Osteoblast (primary cell): ENCODE measurements at places on chromosomes 6 and 20. TPM values are rescaled to one million over a fixed set of nuclear protein-coding genes. Genes with fewer than 3 reads are reported as not detected.
A peak's percentile ranks its signal among the peaks of the same experiment; 100 is the strongest.

GRCh38 chr20:39518654-39519053 lies 556.5 kb downstream of the DHX35 start:
- no peak overlapping the region for H3K4me3 ChIP-seq
- H3K27ac ChIP-seq, result no peak overlapping the region
- no peaks in the 10 kb centered on the region for H3K27me3 ChIP-seq
- H3K4me1 ChIP-seq, result no peaks in the 10 kb centered on the region
- DNase-seq, result no peak
- H3K36me3 ChIP-seq, result no peaks in the 10 kb centered on the region

GRCh38 chr6:43762966-43763695 lies 6.9 kb upstream of the VEGFA start:
- peaks cover 6% of the 10 kb centered on the region for H3K27me3 ChIP-seq
- no peaks in the 10 kb centered on the region for H3K36me3 ChIP-seq
- peak; percentile 76 for DNase-seq
- no peak overlapping the region for H3K4me3 ChIP-seq
- H3K27ac ChIP-seq, result no peak overlapping the region

DNA sequence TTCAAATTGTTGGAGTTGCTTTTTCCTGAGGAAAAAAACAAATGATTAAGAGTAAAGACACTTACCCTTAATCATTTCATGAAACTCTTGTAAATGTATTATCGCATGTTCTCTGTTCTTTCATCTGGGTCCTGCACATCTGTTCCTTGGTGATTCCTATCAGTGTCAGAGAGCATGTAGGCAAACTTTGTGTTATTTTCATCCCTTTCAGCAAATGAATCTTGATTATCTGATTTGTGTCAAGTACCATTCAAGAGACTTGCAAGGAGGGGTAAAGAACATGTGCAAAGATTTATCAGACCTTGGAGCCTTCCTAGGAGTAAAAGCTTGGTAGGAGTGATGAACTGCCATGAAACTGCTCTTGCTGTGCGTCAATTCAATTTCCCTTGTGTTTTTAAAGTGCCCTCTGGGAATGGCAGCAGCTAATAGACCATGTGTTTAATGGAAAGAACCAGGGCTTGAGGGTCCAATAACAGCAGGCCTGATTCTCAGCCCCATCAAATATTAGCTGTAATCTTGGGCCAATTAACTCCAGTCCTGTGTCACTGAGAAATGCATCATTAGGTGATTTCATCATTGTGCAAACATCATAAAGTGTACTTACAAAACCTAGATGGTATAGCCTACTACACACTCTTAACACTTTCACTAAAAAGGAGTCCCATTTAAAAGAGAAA lies 118.9 kb upstream of the CEP85L start:
- H3K36me3 ChIP-seq, result no peaks in the 10 kb centered on the region
- H3K27me3 ChIP-seq, result no peaks in the 10 kb centered on the region
- no peak overlapping the region for H3K27ac ChIP-seq
- no peak for DNase-seq
- no peak overlapping the region for H3K4me3 ChIP-seq

GRCh38 chr20:38252292-38253288 lies 7.9 kb downstream of the KIAA1755 start:
- no peak overlapping the region for H3K4me3 ChIP-seq
- H3K27ac ChIP-seq, result no peak overlapping the region
- DNase-seq, result no peak
- peaks cover 30% of the 10 kb centered on the region for H3K4me1 ChIP-seq

- peaks cover 29% of the 10 kb centered on the region for H3K36me3 ChIP-seq
- peaks cover 13% of the 10 kb centered on the region for H3K4me1 ChIP-seq
- no peak overlapping the region for H3K27ac ChIP-seq
- no peaks in the 10 kb centered on the region for H3K27me3 ChIP-seq
- DNase-seq, result no peak
These were observed 40.7 kb upstream of the MROH8 start for GRCh38 chr20:37219751-37220668.

DNA sequence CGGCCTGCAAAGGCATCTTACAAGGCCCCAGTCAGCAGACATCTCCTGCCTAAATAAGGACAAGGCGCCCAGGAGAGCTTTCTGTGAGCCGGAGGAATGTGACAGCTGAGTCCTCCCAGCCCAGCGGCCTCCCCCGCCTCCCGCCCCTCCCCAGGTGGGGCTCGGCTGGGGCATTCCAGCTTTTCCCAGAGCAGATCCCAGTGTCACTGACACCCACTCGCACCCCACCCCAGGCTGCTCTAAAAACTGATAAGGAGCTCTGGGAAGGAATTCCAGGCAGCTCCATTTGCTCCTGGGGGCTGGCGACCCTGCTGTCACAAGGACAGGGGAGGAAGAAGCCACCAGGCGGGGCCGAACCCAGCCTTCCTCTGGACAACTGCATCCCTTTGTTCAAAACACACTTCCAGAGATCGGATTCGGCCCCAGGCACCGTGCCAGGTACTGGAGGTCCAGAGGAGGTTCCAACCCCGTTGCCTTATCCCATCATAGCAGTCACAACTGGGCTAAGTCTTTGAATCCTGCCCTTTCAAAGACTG lies 49.7 kb downstream of the JPH2 start:
- H3K27me3 ChIP-seq, result peaks cover 35% of the 10 kb centered on the region
- DNase-seq, result no peak
- H3K4me3 ChIP-seq, result no peak overlapping the region
- H3K4me1 ChIP-seq, result no peaks in the 10 kb centered on the region

DNA sequence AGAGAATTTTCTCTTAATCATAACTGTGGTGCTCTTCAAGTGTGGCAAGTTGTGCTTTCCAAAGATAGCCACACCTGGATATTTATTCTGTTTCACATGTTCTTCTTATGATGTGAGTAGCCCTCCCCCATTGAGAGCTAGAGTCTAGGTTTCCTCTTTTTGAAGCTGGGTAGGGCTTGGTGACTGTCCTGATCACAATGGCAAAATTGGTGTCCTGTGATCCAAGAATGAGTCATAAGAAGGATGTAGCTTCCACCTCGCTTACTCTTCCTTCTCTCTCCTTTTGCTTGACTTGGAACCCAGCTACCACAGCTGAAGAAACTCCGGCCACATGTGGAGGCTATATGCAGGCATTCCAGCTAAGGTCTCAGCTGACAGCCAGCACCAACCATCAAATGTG lies 7.4 kb upstream of the IGF2R start:
- no peak overlapping the region for H3K27ac ChIP-seq
- H3K27me3 ChIP-seq, result peaks cover 4% of the 10 kb centered on the region
- peaks cover 6% of the 10 kb centered on the region for H3K4me1 ChIP-seq
- DNase-seq, result no peak
- no peak overlapping the region for H3K4me3 ChIP-seq
- H3K36me3 ChIP-seq, result no peaks in the 10 kb centered on the region

GRCh38 chr6:134984821-134985220 lies 34.9 kb upstream of the ALDH8A1 start:
- H3K4me1 ChIP-seq, result no peaks in the 10 kb centered on the region
- no peak for DNase-seq
- peaks cover 29% of the 10 kb centered on the region for H3K36me3 ChIP-seq
- no peak overlapping the region for H3K4me3 ChIP-seq

GRCh38 chr20:967796-968742 lies 34.0 kb downstream of the RSPO4 start:
- no peak overlapping the region for H3K27ac ChIP-seq
- H3K27me3 ChIP-seq, result peaks cover 9% of the 10 kb centered on the region
- no peak for DNase-seq
- H3K4me1 ChIP-seq, result no peaks in the 10 kb centered on the region
- no peaks in the 10 kb centered on the region for H3K36me3 ChIP-seq
- no peak overlapping the region for H3K4me3 ChIP-seq

DNA sequence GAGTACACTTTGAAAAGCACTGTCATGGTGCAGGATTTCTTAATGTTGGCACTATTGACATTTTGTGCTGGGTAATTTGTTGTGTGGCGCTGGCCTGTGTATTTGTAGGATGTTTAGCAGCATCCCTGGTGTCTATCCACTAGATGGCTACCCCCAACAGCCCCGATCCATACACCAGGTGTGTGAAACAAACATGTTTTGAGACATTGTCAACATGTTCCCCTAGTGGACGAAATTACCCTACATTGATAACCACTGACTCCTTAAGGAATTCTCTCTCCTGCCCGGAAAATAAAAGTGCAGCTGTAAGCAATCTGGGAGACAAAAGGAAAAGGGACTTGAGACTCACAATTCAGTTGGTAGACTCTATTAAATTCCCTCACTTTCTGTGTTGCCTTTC lies 52.6 kb upstream of the TMEM200A start:
- no peak overlapping the region for H3K27ac ChIP-seq
- H3K4me3 ChIP-seq, result no peak overlapping the region
- no peak for DNase-seq
- H3K4me1 ChIP-seq, result no peaks in the 10 kb centered on the region
- no peaks in the 10 kb centered on the region for H3K36me3 ChIP-seq

- H3K4me3 ChIP-seq, result no peak overlapping the region
- no peaks in the 10 kb centered on the region for H3K27me3 ChIP-seq
- no peak overlapping the region for H3K27ac ChIP-seq
- DNase-seq, result peak; percentile 30
These were observed 250.9 kb downstream of the LRFN2 start for GRCh38 chr6:40336296-40336695.

- H3K36me3 ChIP-seq, result no peaks in the 10 kb centered on the region
- H3K27ac ChIP-seq, result no peak overlapping the region
- H3K4me1 ChIP-seq, result no peaks in the 10 kb centered on the region
- H3K27me3 ChIP-seq, result no peaks in the 10 kb centered on the region
These were observed 111.6 kb upstream of the EDN1 start for GRCh38 chr6:12178521-12178920.

- H3K4me3 ChIP-seq, result peak overlapping the region; percentile 53
- peaks cover 13% of the 10 kb centered on the region for H3K4me1 ChIP-seq
- no peaks in the 10 kb centered on the region for H3K36me3 ChIP-seq
These were observed 42.9 kb downstream of the BCAS4 start for GRCh38 chr20:50837532-50838321.

- H3K4me3 ChIP-seq, result no peak overlapping the region
- peaks cover 5% of the 10 kb centered on the region for H3K4me1 ChIP-seq
- no peak overlapping the region for H3K27ac ChIP-seq
- no peak for DNase-seq
- H3K36me3 ChIP-seq, result no peaks in the 10 kb centered on the region
- H3K27me3 ChIP-seq, result no peaks in the 10 kb centered on the region
These were observed 38.5 kb downstream of the SUN5 start for GRCh38 chr20:32965581-32966373.

DNA sequence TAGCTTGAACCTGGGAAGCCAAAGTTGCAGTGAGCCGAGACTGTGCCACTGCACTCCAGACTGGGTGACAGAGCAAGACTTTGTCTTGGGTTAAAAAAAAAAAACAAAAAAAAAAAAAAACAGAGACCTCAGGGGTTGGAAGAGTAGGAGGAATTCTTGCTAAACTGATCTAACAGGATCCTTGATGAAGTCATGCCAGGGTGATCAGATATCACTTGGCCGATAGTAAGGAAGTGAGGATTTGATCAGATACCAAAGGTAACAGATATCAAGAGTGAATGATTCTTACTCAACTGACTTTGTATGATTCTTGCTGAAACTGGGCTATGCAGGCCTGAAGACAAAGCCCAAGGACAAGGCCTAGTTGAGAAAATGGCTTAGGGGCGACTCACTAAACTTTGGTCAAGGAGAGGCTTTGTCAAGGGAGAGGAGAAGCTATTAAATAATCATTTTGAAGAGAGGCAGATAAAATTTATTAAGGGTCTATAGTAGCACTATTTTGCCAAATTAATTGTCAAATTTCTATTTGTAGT lies 624.7 kb downstream of the UTRN start:
- H3K4me3 ChIP-seq, result no peak overlapping the region
- no peak overlapping the region for H3K27ac ChIP-seq
- H3K4me1 ChIP-seq, result peaks cover 9% of the 10 kb centered on the region
- DNase-seq, result no peak

DNA sequence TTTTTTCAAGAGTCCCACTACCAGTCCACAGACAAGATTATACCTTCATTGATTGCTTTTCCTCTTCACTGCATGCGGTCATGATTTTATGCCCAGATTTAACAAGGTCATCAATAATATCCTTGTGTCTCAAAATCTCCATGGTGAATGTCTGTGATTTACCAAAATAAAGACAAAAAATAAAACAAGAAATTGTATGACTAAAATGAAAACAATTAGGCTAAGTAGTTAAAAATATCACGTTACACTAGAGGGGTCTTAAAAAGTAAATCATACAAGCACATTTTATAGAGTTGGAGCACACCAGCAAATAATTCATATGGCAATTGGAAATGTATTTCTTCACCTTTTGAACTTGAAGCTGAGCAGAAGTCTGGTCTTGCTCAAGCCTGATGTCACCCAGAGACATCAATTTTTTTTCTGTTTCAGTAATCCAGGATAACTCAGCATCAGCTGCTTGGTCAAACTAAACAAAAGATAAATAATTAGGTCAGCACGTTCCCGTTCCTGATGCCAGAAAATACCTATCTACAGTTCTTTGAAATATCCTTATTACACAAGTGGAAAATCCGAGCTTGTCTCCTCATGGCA lies 125.4 kb downstream of the DST start:
- no peaks in the 10 kb centered on the region for H3K27me3 ChIP-seq
- DNase-seq, result no peak
- peaks cover 50% of the 10 kb centered on the region for H3K36me3 ChIP-seq

DNA sequence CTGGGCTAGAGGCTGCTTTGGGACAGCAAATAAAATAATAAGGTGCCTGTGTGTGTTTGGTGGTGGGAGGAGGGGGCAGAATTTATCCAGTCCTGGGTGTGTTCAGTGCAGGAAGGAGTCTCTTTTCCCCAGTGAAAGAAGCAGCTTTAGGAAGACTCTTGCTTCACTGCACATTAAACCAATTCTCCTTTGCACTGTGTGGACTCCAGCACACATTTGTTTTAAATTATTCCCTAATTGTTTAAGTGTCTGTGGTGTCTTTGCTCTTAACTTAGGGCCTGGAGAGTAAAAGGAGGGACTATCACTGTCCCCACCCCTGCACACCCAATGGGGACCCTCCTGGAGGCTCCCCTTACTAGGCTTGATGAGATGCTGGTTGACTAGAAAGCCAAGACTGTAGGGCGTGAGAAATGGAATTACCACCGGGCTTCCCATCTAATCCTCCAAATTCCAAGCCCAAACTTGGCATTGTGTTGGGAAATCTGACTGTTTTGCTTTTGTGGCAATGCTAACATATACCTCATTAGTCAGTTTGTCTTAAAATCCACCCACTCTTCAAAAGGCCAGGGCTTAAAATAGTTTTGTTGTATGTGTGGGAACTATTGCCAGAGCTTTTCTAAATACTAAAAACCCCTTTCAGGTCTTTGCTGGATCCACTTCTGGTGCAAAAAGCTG lies 13.5 kb upstream of the DAAM2 start:
- DNase-seq, result no peak
- peaks cover 7% of the 10 kb centered on the region for H3K27me3 ChIP-seq
- H3K36me3 ChIP-seq, result no peaks in the 10 kb centered on the region
- H3K4me1 ChIP-seq, result peaks cover 3% of the 10 kb centered on the region
- no peak overlapping the region for H3K4me3 ChIP-seq
- no peak overlapping the region for H3K27ac ChIP-seq

- no peaks in the 10 kb centered on the region for H3K27me3 ChIP-seq
- peaks cover 69% of the 10 kb centered on the region for H3K36me3 ChIP-seq
- H3K4me3 ChIP-seq, result no peak overlapping the region
- peak overlapping the region; percentile 16 for H3K27ac ChIP-seq
- no peak for DNase-seq
These were observed 97.9 kb downstream of the SSR1 start for GRCh38 chr6:7215131-7215530.

Gene B3GALT4
- 3.8 and 4.3 TPM in 2 replicates for total RNA-seq

Gene CCN6
- 6.8 and 6.9 TPM in 2 replicates for total RNA-seq

Gene EDN3
- total RNA-seq, result not detected in 2 replicates

Gene CLDN20
- total RNA-seq, result not detected in 2 replicates

Gene ADGB
- under 0.01 TPM in 1 of 2 replicates, not detected in the other for total RNA-seq

Gene NOX3
- total RNA-seq, result not detected in 2 replicates

Gene TREML2
- not detected in 2 replicates for total RNA-seq

Gene RIPOR2
- total RNA-seq, result 1.4 and 2.1 TPM in 2 replicates

Gene CST3
- total RNA-seq, result 169 and 229 TPM in 2 replicates

Gene SPATA25
- total RNA-seq, result 1.2 and 1.4 TPM in 2 replicates

Gene XKR7
- total RNA-seq, result under 0.01 TPM in 1 of 2 replicates, not detected in the other

Gene HTR1E
- not detected in 2 replicates for total RNA-seq
